ENCODE measurements at places on chromosomes 7 and 10.
A peak's percentile ranks its signal among the peaks of the same experiment; 100 is the strongest.

- no peaks in the 10 kb centered on the region for H3K27me3 ChIP-seq
- H3K4me1 ChIP-seq, result no peaks in the 10 kb centered on the region
- H3K4me3 ChIP-seq, result no peak overlapping the region
These were observed 18.7 kb downstream of the RSU1 start for GRCh38 chr10:16798571-16798970.

GRCh38 chr10:73877533-73878160 lies 3.3 kb upstream of the CAMK2G start:
- no peaks in the 10 kb centered on the region for H3K27me3 ChIP-seq
- peaks cover 5% of the 10 kb centered on the region for H3K4me1 ChIP-seq
- no peaks in the 10 kb centered on the region for H3K36me3 ChIP-seq
- no peak overlapping the region for H3K27ac ChIP-seq
- H3K4me3 ChIP-seq, result no peak overlapping the region

- no peak overlapping the region for H3K4me3 ChIP-seq
- no peaks in the 10 kb centered on the region for H3K27me3 ChIP-seq
- H3K4me1 ChIP-seq, result no peaks in the 10 kb centered on the region
- no peak overlapping the region for H3K27ac ChIP-seq
These were observed 44.6 kb upstream of the TSPAN13 start for GRCh38 chr7:16708980-16709379.

GRCh38 chr10:123655751-123656150 lies 10.4 kb upstream of the GPR26 start:
- H3K27ac ChIP-seq, result no peak overlapping the region
- no peaks in the 10 kb centered on the region for H3K36me3 ChIP-seq
- H3K4me3 ChIP-seq, result no peak overlapping the region
- DNase-seq, result no peak
- H3K4me1 ChIP-seq, result no peaks in the 10 kb centered on the region

DNA sequence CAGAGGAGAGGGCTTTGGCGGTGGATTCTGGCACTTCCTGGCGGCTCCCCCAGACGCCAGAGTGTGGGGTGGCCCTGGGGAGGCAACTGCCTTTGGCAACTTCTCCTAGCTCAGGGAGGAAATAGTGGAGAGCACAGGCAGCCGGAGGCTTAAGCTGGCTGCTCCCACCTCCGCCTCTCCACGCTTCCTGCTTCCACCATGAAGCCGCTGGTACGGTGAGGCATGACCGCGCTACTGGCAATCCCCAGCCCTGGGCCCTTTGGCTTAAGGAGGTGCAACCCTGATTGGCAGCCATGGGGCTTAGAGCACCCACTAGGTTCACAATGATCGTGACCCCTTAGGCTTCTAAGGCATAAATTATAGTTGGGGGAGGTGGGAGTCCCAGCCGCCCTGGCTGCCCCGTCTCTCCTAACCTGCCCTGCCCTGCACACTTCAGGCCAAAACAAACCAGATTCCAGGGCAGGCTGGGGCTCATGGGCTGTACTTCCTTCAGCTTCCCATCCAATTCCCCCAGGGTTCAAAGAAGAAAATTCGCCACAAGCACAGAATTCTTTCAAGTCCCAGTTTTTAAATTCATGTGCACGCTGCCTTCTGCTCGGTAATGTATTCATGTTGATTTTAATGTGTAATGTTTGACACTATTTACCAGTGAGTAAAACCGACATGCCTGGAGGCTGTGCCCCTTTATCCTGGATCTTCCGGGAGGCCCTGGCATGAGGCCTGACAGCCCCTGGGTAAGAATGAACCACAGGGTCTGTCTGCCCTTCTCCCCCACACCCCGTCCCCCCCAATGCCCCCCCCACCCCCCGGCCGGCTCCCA lies 90.7 kb upstream of the LRRC4 start:
- H3K4me3 ChIP-seq, result no peak overlapping the region
- no peaks in the 10 kb centered on the region for H3K27me3 ChIP-seq
- no peak overlapping the region for H3K27ac ChIP-seq
- DNase-seq, result no peak
- no peaks in the 10 kb centered on the region for H3K36me3 ChIP-seq
- no peaks in the 10 kb centered on the region for H3K4me1 ChIP-seq

- no peaks in the 10 kb centered on the region for H3K4me1 ChIP-seq
- no peak overlapping the region for H3K27ac ChIP-seq
- no peak overlapping the region for H3K4me3 ChIP-seq
- H3K36me3 ChIP-seq, result no peaks in the 10 kb centered on the region
- DNase-seq, result no peak
These were observed 423.8 kb downstream of the GFRA1 start for GRCh38 chr10:115849197-115849596.

- peak; percentile 49 for DNase-seq
- H3K4me1 ChIP-seq, result peaks cover 10% of the 10 kb centered on the region
- H3K36me3 ChIP-seq, result no peaks in the 10 kb centered on the region
- H3K27me3 ChIP-seq, result no peaks in the 10 kb centered on the region
These were observed 52.7 kb upstream of the VIPR2 start for GRCh38 chr7:159197066-159197975.

- H3K4me3 ChIP-seq, result no peak overlapping the region
- no peaks in the 10 kb centered on the region for H3K36me3 ChIP-seq
- H3K27me3 ChIP-seq, result no peaks in the 10 kb centered on the region
- no peak for DNase-seq
- no peaks in the 10 kb centered on the region for H3K4me1 ChIP-seq
These were observed 217.7 kb upstream of the KCND2 start for GRCh38 chr7:120055300-120055699.

DNA sequence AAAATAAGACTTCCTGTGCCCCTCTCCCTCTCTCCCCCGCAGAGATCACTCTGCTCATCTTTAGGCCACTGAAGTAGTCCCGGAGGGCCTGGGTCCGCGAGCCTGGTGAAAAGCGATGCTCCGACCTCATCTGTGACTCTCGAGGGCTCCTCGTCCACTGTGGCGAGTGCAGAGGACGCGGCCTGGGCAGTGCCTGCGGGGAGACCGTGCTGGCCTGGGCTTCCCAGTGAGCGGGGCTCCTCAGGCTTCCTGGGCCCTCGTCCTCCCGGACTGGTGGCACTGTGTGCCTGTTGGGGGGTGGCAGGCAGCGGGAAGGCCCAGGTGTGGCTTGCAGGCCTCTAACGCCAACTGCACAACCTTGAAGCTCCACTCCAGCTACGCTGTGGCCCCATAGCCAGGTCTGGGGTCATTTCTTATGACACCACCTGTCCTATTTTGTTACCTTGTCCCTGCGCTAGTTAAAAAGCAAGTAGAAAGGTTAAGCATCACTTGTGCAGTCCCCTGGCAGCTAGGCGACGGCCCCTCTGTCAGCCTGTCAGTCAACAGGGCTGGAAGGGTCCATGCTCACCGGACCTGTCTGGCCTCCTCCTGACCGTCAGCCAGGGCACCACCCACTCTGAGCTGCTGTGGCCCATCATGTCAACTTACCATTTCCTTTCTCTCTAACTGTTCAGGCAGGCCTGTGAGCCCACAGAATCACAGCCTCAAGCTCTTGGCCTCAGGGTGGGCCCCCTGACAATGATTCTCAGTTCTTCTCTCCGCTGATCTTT lies 20.5 kb downstream of the MNX1 start:
- peaks cover 2% of the 10 kb centered on the region for H3K4me1 ChIP-seq
- H3K27me3 ChIP-seq, result no peaks in the 10 kb centered on the region
- no peak for DNase-seq
- no peak overlapping the region for H3K27ac ChIP-seq
- H3K36me3 ChIP-seq, result no peaks in the 10 kb centered on the region

DNA sequence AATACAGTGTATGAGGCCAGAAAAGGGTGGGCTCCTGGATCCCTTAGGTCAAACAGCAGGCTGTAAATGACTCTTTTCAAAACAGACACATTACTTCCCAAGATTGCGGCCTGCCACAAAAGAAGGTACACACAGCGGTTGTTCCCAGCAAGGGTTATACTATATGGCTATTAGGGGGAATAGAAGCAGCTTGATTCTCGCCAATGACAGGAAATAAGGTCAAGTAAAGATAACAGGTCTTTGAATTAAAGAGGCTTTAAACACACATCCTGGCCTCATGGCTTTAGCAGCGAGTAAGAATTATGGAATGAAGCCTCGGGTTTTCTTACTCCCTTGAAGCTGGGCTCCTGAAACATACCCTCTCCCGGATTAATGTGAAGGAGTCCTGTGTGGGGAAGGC lies 58.3 kb downstream of the CYP26A1 start:
- no peaks in the 10 kb centered on the region for H3K36me3 ChIP-seq
- peak overlapping the region; percentile 49 for H3K27ac ChIP-seq
- no peak overlapping the region for H3K4me3 ChIP-seq

- H3K4me3 ChIP-seq, result no peak overlapping the region
- H3K27me3 ChIP-seq, result no peaks in the 10 kb centered on the region
- H3K36me3 ChIP-seq, result no peaks in the 10 kb centered on the region
- H3K27ac ChIP-seq, result no peak overlapping the region
These were observed 122.9 kb upstream of the LYZL2 start for GRCh38 chr10:30752481-30752881.

- no peak for DNase-seq
- no peak overlapping the region for H3K27ac ChIP-seq
- no peaks in the 10 kb centered on the region for H3K27me3 ChIP-seq
- H3K4me1 ChIP-seq, result no peaks in the 10 kb centered on the region
- H3K36me3 ChIP-seq, result no peaks in the 10 kb centered on the region
These were observed 258.8 kb upstream of the TEX47 start for GRCh38 chr7:89054361-89054760.

GRCh38 chr7:137987018-137987349 lies 14.9 kb downstream of the CREB3L2 start:
- H3K4me1 ChIP-seq, result peaks cover 84% of the 10 kb centered on the region
- no peaks in the 10 kb centered on the region for H3K27me3 ChIP-seq
- H3K27ac ChIP-seq, result peak overlapping the region; percentile 86
- no peak overlapping the region for H3K4me3 ChIP-seq
- DNase-seq, result no peak
- H3K36me3 ChIP-seq, result no peaks in the 10 kb centered on the region

DNA sequence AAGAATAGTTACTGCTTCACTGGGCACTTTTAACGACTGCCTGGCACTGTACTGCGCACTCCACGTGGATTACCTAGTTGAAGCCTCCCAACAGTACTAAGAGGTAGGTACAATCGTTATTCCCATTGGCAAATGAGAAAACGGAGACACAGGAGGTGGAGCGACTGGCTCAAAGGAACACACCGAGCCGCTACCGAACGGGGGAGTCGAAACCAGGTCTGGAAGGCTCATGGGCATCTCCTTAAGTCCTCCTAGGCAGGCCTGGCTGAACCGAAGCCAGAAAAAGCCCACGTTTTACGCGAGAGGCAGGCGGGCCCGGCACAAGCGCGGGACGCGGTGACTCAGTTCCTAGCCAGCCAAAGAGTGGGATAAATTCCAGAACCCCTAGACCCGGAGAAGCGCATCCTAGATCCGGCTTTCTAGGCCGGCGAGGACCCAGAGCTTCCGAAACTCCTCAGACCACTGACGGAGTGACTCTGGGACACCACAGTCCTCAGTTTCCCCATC lies 472 bp downstream of the PDAP1 start:
- no peaks in the 10 kb centered on the region for H3K27me3 ChIP-seq
- H3K27ac ChIP-seq, result peak overlapping the region; percentile 95
- peaks cover 23% of the 10 kb centered on the region for H3K4me1 ChIP-seq
- H3K36me3 ChIP-seq, result no peaks in the 10 kb centered on the region
- H3K4me3 ChIP-seq, result peak overlapping the region; percentile 57

DNA sequence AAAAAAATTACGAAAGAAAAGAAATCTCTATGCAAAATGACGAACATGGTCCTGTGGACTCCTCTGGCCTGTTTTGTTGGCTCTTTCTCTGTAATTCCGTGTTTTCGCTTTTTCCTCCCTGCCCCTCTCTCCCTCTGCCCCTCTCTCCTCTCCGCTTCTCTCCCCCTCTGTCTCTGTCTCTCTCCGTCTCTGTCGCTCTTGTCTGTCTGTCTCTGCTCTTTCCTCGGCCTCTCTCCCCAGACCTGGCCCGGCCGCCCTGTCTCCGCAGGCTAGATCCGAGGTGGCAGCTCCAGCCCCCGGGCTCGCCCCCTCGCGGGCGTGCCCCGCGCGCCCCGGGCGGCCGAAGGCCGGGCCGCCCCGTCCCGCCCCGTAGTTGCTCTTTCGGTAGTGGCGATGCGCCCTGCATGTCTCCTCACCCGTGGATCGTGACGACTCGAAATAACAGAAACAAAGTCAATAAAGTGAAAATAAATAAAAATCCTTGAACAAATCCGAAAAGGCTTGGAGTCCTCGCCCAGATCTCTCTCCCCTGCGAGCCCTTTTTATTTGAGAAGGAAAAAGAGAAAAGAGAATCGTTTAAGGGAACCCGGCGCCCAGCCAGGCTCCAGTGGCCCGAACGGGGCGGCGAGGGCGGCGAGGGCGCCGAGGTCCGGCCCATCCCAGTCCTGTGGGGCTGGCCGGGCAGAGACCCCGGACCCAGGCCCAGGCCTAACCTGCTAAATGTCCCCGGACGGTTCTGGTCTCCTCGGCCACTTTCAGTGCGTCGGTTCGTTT lies 83.5 kb upstream of the SLF2 start:
- H3K27me3 ChIP-seq, result peaks cover 100% of the 10 kb centered on the region
- H3K4me1 ChIP-seq, result peaks cover 34% of the 10 kb centered on the region
- H3K27ac ChIP-seq, result no peak overlapping the region
- H3K4me3 ChIP-seq, result no peak overlapping the region

- H3K36me3 ChIP-seq, result no peaks in the 10 kb centered on the region
- no peak for DNase-seq
- H3K27me3 ChIP-seq, result no peaks in the 10 kb centered on the region
- no peaks in the 10 kb centered on the region for H3K4me1 ChIP-seq
- H3K27ac ChIP-seq, result no peak overlapping the region
These were observed 212.1 kb upstream of the PPP1R3A start for GRCh38 chr7:114130866-114131265.

DNA sequence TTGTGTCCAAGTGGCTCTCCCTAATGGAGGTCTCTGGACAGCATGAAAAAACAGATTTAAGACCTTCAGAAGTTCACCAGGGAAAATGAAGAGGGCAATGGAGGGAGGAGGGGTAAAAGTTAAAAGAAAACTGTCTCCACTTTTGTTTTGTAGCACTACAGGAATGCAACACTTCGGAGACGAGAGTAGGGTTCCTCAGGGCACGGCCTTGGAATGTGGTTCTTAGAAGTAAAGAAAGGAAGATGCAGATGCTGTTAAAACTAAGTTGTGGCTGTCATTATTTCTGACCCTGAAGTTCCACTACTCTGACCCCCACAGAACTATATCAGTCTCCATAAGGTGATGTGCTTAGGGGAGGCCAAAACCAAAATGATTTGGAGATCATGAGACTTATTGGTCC lies 335.1 kb downstream of the XPNPEP1 start:
- no peak overlapping the region for H3K4me3 ChIP-seq
- no peaks in the 10 kb centered on the region for H3K27me3 ChIP-seq
- H3K27ac ChIP-seq, result no peak overlapping the region
- no peak for DNase-seq
- H3K4me1 ChIP-seq, result no peaks in the 10 kb centered on the region
- no peaks in the 10 kb centered on the region for H3K36me3 ChIP-seq

GRCh38 chr10:89646889-89647657 lies 2.0 kb upstream of the PANK1 start:
- no peaks in the 10 kb centered on the region for H3K27me3 ChIP-seq
- no peaks in the 10 kb centered on the region for H3K36me3 ChIP-seq
- peaks cover 26% of the 10 kb centered on the region for H3K4me1 ChIP-seq
- H3K27ac ChIP-seq, result peak overlapping the region; percentile 98
